Stimulated activated CD8-positive, alpha-beta memory T cell treated with anti-CD3 and anti-CD28 coated beads, Interleukin-2, amount 100 ng/mL, for 1 hour (primary cell): ENCODE measurements at places on chromosomes 16 and 17.

- no peak for DNase-seq
These were observed 116.6 kb upstream of the C17orf78 start for GRCh38 chr17:37259030-37259735.

GRCh38 chr17:28416703-28417311 is 10.8 kb upstream of the SLC46A1 start:
- peak; percentile 21 for DNase-seq

DNA sequence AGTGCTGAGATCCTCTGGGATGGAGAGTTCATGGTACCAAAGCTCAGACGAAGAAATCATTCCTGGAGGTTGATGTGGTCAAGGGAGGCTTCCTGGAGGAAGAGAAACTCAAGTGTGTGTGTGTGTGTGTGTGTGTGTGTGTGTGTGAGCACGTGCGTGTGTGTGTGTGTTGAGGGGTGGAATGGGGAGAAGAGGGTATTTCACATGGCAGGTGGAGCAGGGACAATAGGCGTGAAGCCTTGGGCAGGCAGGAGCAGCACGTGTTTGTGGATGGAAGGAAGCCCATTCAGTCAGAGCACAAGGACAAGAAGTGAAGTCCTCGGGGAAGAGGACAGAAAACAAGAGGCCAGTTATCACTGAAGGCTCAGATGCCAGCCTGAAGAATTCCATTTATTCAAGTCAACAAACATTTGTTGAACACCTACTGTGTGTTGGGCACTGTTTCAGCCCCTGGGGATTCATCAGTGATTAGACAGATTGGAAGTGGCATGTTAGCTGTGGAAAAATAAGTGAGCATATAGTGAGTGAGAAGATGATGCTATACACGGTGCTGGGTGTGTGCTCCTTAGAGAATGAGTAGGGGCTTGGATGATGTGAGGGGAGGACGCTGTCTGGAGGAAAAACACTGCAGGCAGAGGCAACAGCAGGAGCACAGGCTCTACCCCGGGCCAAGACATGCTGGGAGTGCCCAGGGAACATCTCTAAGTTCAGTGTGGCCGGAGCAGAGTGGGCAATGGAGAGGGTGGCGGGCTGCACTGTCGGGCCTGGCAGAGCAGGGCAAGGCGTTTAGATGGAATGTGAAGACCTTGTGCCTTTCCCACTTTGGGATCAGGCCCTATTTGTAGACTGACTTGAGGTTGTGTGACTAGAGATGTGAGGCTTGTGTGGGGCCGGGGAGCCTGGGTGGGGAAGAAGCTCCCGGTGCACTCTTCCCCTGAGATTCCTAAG is 267.1 kb downstream of the CBLN1 start:
- DNase-seq, result no peak

DNA sequence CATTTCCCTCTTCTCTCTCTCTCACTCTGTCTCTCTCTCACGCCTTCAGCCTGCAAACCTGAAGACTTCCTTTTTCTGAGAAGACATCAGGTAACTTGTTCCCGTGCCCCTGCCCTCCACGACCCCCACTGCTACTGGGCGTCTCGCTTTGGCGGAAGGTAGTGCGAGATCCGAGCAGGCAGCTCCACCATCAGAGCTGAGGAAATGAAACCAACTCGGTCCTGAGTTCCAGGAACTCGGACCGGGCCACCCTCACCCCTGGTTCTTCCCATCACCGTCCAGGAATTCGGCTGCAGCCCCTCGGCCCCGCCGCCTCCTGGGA is 585 bp downstream of the MLKL start:
- peak; percentile 4 for DNase-seq

DNA sequence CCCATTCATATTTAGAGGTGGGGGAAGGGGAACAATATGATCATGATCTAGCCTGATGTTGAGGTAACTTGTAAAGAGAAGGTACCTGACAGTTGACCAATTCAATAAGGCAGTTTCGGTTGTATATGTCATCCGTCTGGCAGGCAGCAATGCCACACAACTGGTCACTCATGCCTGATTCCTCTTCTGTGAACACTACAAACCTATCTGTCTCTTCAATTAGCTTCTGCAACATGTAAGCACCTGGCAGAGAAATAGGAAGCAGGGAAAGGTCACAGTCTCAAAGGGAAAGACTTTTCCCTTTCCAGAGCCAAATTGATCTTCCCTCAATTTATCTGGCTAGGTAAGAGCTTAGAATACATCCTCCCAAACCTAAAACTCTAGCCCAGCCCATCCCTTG is 10.2 kb upstream of the RSKR start:
- DNase-seq, result no peak

DNA sequence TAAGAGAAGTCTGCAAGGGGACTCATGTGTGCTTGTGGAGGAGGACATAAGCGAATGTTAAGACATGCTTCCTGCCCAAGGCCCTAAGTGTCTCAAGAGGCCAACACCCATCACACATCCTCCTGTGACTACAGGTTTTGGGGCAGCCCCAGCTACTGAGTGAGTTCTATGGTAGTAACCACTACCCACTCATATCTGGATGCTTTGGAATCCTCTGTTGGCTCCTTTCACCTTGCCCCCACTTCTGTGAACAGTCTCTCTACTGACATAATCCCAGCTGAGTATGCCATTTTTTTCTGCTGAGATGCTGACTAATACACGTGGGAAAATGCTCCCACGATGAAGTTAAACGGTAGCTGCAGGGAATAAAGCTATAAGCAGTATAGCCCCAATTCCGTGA is 153.5 kb downstream of the VPS53 start:
- DNase-seq, result no peak

DNA sequence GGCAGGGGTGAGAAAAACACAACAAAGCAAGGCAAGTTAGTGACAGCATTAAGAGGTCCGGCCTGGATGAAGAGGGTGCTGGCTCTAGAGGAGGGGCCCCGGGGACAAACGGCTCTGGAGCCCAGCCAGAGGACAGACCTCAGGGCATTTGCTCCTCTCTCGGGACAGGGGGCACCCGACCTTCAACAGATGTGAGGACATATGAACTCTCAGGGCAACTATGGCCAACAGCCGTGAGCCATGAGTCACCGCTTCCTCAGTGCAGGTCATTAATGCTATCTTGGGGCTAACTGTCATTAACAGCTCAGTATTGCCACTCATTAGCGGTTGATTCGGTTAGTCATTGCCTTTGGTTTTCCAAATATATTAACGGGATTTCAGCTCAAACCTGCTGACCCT is 9.7 kb upstream of the ARL5C start:
- no peak for DNase-seq

- no peak for DNase-seq
These were observed 16.0 kb downstream of the RSL1D1 start for GRCh38 chr16:11835309-11835708.

DNA sequence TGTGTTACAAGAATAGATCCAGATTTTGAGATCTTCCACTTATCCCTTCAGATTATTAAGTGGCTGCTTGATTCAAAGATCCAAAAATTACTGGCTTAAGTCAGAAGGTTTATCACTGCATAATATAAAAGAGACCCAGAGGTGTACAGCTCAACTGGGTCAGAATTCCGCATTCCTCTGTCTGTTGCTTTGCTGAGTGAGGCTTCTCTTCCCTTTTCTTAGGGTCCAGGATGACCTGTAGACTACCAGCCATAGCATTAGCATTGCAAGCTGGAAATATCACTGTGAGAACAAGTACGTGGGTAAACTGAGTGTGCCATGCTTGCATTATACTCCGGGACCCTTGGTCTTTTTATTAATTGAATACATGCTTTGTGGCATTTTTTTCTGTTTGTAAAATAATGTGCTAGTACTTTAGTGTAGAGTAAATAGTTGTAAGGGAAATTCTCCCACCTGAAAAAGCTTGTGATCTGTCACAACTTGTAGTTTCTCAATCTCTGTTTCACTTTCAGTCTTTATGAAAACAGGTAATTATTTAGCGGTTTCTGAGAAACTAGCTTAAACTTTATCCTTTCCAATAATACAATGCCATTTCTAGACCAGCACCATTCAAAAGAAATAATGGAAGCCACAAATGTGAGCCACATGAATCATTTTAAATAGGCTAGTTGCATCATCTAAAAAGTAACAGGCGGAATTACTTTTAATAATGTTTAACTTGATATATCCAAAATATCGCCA is 61.6 kb downstream of the TNRC6C start:
- no peak for DNase-seq

- DNase-seq, result no peak
These were observed 24.8 kb upstream of the SLC25A19 start for GRCh38 chr17:75313941-75314551.

DNA sequence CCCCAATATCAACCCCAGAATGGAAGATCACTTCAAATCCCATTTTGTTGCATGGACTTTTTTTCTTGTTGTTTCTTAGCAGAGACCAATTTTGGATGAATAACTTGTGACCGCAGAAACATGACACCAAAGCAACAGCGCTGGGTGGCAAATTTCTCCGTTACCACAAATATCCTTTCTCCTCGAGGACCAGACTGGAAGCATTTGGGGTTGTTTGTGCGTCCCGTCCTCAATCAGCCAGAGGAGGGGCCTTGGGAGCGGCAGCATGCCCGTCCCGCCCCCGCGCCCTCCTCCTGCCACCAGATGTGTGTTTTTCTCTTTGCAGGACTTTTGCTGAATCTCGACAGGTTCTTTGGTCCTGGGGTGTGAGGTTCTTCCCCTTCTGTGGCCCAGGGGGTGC is 282.5 kb upstream of the FOXF1 start:
- no peak for DNase-seq

GRCh38 chr16:49776085-49776595 is 79.8 kb downstream of the ZNF423 start:
- DNase-seq, result no peak

DNA sequence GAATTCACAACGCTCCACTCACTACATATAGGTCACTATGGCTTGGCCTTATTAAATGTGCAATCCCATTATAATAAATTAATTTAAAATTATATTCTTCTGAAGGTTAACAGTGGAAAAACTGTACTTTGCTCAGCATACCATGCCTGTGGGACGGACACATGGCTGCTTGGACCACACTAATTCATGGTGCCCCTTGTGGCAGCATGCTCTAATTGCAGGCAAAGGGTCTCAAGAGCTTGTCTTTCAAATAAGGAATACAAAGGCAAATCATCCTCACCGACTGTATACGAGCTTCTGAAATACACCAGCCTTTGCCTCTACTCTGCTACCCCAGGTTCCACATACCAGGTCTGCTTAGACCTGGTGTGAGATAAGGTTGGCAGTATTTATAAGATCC is 11.7 kb downstream of the SMPD3 start:
- no peak for DNase-seq

GRCh38 chr17:77286641-77287431 is 146.1 kb downstream of the SEC14L1 start:
- no peak for DNase-seq

GRCh38 chr16:29857133-29857760 is 5.8 kb downstream of the CDIPT start:
- no peak for DNase-seq

- DNase-seq, result no peak
These were observed 2.6 kb downstream of the HBZ start for GRCh38 chr16:155031-155398.

- DNase-seq, result no peak
These were observed 11.6 kb downstream of the LRRC3C start for GRCh38 chr17:39939106-39939505.

DNA sequence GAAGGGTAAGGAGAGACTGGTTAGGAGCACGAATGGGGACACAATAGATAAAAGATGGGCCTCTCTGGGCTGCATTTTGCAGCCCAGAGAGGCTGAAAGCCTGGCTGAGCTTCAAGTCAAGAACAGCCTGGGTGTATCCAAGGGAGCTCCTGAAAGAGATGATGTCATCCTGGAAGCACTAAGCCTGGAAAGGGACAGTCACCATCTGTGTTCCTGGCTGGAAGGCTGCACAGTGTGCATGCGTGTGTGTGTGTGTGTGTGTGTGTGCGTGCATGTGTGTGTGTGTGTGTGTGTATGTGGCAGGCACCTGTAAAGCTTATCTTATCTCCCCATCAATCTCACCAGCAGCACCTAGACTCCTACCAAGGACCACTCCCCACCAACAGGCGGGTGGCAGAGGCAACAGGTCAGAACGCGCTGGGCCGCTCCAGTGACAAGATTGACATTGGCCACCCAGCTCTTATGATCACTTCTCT is 44.1 kb downstream of the COG7 start:
- no peak for DNase-seq

GRCh38 chr16:12110361-12111107 is 134.0 kb downstream of the SNX29 start:
- DNase-seq, result no peak

- no peak for DNase-seq
These were observed 2.4 kb upstream of the PSMC3IP start for GRCh38 chr17:42579794-42580551.

GRCh38 chr17:47179141-47179540 is 10.0 kb downstream of the CDC27 start:
- DNase-seq, result no peak

DNA sequence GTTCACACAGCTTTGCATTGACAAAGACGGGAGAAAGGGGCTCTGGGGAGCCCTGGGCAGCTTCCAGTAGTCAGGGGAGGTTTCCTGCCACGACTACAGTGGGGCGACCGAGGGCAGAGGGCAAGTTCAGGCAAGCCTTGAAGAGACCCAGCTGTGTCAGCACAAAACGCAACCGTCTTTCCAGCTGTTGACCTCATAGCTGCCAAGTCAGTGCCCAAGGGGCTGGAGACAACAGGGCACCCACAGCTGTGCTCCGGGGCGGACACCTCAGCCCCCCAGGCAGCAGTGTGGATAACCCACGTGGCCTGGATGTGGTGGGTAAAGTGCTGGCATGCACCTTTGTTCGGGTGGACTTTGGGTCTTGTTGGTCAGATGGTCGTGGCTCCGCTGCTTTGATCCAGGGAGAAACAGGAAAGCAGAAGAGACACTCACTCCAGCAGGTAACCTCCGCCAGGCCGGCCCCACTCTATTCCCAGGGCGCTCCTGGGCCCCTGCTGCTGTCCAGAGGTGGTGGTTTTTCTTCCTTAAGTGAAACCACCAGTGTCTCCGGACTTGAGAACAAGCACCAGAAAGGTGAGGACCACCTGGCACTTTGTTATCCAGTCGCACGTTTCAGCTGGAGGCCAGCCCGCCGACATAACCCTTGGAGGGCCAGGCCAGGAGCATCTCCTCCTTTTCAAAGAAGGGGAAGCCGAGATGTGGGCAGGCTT is 17.6 kb upstream of the CBX2 start:
- DNase-seq, result no peak

DNA sequence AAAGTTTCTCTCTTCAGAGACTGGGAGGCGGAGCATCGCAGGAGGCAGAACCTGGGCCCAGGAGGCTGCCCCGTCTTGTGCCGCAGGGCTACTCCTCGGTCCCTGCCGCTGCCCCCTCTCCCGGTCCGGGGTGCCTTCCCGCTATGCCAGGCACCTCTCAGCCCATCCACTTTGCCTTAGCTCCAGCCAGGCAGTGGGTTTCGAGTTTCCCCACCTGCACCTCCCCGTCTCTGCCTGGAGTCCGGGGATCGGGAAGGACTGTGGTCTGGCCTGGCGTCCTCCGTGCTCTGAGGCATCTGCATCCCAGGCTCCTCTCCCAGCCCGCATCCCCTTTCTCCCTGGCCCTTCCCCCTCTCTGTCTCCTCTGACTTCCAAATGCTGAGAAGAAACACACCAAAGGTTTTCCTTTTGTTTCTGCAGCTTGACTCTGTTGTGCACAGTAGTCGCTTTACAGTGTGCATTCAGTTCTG is 26.8 kb upstream of the PIK3R6 start:
- DNase-seq, result no peak
